ENCODE measurements at places on chromosomes 2 and 18. TPM values are rescaled to one million over a fixed set of nuclear protein-coding genes. Genes with fewer than 3 reads are reported as not detected.

The FAM237A gene
- not detected for total RNA-seq

The TUBA4B gene
- total RNA-seq: not detected

The GRHL1 gene
- total RNA-seq: 3.9 TPM

The ECEL1 gene
- not detected for total RNA-seq

The SLC4A3 gene
- 0.10 TPM for total RNA-seq

The ERFE gene
- 0.10 TPM for total RNA-seq

The RAPGEF4 gene
- total RNA-seq: 2.4 TPM

The ERBB4 gene
- not detected for total RNA-seq

The B3GNT7 gene
- 6.5 TPM for total RNA-seq

The IL37 gene
- not detected for total RNA-seq

The KIDINS220 gene
- 62.2 TPM for total RNA-seq

The EPAS1 gene
- 5.2 TPM for total RNA-seq

The PRSS56 gene
- not detected for total RNA-seq

The LOXHD1 gene
- 0.63 TPM for total RNA-seq

The BOLL gene
- total RNA-seq: 0.10 TPM

The C1QL2 gene
- not detected for total RNA-seq

The SPATA3 gene
- total RNA-seq: not detected

The ZNF385B gene
- not detected for total RNA-seq

The TLX2 gene
- 0.10 TPM for total RNA-seq

The EEF1B2 gene
- total RNA-seq: 883 TPM

The SH3RF3 gene
- total RNA-seq: 2.2 TPM

The CYS1 gene
- total RNA-seq: 0.10 TPM

The STK25 gene
- 59.9 TPM for total RNA-seq

The FOXD4L1 gene
- total RNA-seq: 0.10 TPM

The TBC1D8 gene
- total RNA-seq: 11.3 TPM

Data from mononuclear cell (primary cell).